ENCODE measurements at places on chromosomes 1 and 21. TPM values are rescaled to one million over a fixed set of nuclear protein-coding genes. Genes with fewer than 3 reads are reported as not detected.

GRCh38 chr1:40256401-40257084 is 1.5 kb upstream of the ZMPSTE24 start:
- DNase-seq, result no peak

Gene RXFP4
- not detected for total RNA-seq

Gene SPATA21
- total RNA-seq, result 0.07 TPM

Gene WNT3A
- total RNA-seq, result 0.16 TPM

Gene AGL
- 22.5 TPM for total RNA-seq

Gene FAM78B
- 2.7 TPM for total RNA-seq

DNA sequence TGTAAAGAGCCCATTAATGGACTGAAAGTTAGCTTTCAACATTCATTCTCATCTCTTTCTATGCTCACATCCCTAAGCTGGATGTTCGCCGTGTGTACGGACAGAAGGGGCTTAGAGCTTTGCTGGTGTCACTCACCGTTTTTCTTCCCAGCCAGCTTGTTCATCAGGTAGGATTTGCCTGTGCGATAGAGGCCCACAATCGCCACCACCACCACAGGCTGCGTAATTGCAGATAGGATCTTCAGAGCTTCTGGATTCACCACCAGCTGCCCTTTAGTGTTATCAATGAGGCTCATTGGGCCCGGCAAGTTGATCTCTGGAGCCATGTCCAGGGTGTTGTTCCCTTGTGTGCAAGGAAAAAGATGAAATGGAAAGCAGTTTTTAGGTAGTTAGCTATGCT is 4.3 kb downstream of the GBP2 start:
- DNase-seq, result no peak

- no peak for DNase-seq
These were observed 13.6 kb upstream of the RGS4 start for GRCh38 chr1:163055531-163055930.

Gene S100B
- total RNA-seq, result 0.34 TPM

DNA sequence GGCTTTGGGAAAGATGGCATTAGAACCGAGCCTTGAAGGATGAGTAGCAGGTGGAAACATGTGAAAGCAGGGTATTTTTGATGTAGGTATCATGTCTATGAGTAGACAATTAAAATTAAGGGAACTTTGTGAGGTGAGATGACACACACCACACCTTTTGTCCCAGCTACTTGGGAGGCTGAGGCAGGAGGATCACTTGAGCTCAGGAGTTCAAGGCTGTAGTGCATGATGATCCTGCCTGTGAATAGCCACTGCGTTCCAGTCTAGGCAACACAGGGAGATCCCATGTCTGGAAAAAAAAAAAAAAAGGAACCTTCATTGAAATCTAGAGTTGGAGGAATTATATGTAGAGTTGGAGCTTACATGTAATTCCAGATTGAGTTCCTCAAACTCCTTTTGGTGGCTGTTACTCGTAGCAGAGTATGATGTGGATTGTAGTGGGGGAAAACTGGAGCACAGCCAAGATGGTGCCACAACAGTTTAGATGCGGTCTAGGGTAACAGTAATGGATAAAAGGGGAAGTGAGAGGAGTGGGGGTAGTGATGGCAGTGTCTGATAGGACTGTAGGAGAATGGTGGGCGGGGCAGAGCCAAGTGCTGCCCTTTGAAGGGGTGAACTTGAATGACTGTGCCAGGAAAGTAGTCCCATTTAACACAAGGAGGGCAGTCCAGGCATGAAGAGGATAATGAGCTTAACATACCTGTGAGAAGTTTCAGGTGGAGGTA is 17.4 kb downstream of the AK4 start:
- DNase-seq, result no peak

GRCh38 chr1:169571450-169571849 is 14.8 kb downstream of the F5 start:
- DNase-seq, result no peak

Gene ATP6V1G3
- total RNA-seq, result not detected

Gene ETS2
- total RNA-seq, result 45.0 TPM

Gene CTSE
- 0.17 TPM for total RNA-seq

DNA sequence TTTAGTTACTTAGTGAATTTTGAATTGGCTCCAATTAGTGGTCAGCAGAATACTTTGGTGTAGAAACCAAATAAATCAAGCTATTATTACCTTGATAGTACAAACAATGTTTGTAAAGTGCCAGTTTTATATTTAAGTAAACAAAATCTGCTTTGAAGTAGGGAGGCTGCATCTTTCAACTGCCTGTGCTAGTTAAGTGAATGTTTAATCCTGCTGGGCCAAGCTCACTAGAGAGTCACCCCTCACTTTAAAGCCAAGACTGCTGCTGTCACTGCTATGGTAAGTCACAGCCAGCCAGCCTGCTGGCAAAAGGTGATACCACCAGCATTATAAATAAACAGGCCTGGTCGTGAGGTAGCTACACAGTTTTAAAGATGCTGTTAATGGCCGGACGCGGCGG is 10.3 kb upstream of the CFAP126 start:
- no peak for DNase-seq

Gene GBP4
- 0.09 TPM for total RNA-seq

DNA sequence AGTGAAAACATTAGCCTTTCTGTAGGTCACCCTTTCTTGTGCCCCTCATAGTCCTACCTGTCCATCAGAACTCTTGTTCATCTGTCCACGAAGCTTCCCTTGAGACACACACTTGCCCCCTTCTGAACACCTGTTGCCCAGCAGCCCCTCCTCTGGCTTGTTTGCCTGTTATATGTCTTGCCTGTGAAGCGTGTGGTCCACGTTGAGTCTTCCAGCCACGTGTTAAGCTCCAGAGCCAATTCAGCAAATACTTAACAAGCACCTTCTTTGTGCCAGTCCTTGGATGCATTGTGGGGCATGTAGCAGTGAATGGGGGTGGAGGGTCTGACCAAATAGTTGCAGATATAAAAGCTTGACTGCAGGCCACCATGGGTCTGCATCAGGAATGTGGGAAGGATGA is 66.6 kb downstream of the MAN1C1 start:
- no peak for DNase-seq

GRCh38 chr1:50978144-50978851 is 8.3 kb downstream of the CDKN2C start:
- DNase-seq, result peak; percentile 85

GRCh38 chr1:172874950-172875349 is 175.8 kb downstream of the TNFSF18 start:
- no peak for DNase-seq

DNA sequence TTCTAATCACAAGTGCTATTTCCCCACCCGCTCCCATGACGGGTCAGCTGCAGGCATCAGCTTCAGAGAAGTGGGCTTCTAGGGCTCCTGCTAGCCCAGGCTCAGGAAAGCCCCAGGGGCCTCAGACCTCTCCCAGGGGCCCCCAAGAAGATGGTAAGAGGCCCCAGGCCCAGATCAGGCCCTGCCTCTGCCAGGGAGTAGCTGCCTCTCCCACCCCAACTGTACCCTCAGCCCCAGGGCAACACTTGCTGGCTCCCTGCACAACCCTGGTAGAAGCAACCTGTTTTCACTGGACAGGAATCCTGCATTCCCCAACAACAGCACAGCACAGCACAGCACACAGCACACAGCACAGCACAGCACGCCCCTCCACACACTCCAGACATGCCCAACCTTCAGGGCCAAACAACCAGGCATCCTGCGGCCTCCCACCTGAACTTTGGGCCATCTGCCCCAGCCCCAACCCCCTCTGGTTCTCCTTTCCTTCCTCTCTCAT is 6.5 kb downstream of the BLACAT1 start:
- no peak for DNase-seq

Gene CCSAP
- 6.7 TPM for total RNA-seq

DNA sequence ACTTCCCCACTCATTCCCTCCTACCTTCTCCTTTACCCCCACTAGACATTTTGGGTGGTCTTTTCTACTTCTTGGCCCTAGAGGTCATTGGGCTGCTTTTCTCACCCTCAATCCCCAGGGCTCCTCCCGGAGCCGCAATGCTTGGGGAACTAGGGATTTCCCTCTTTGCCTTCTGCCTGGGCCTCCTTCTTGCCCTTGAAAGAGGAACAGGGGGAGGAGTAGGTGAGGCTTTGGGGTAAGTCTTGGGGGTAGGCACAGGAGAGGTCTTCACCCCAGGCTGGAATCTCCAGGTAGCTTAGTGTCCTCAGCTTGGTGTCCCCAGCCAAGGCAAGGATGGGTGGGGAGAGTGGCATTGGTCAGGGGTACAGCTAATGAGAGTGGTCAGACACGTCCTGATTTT is 56.2 kb upstream of the EPS8L3 start:
- DNase-seq, result no peak

Gene HCRTR1
- total RNA-seq, result 0.13 TPM

DNA sequence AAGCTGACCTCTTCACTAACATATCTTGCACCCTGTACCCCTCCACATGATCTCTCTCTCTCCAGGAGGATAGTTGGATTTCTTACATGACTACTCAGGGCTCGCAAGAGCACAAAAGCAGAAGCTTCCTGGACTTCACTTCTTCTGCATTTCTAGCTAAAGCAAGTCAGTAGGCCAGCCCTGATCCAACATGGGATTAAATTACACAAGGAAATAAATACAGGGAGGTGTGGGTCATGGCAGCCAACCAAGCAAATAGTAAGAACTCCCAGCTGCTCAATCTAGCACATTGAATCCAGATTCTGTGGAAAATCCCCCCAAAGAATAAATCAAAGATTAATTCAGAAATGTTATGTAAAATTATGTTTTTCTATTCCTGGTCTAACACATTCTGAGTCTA is 33.3 kb downstream of the KLHDC7A start:
- DNase-seq, result no peak

GRCh38 chr1:118918230-118918939 is 69.8 kb downstream of the TBX15 start:
- no peak for DNase-seq

Gene ENSA
- 254 TPM for total RNA-seq

Gene SETD4
- total RNA-seq, result 64.8 TPM

Gene TNFAIP8L2
- total RNA-seq, result not detected

DNA sequence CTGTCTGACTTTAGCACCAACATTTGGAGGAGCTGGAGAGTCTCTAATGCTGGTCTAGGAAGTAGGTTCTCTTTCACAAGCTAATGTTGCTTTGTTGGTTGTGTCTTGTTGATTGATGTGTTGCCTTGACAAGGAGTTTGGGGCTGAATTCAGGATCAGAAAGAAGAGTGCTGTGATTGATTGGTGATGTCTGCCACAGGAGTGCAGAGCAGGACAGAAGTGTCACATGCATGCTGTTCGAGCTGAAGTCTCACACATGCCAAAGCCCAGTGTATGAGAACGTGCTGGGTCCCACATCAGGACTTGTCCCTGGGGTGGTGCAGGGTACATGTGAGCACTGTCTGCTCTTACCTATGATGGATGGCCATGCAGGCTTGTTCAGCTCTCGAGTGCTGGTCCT is 694.4 kb downstream of the MATN1 start:
- no peak for DNase-seq

DNA sequence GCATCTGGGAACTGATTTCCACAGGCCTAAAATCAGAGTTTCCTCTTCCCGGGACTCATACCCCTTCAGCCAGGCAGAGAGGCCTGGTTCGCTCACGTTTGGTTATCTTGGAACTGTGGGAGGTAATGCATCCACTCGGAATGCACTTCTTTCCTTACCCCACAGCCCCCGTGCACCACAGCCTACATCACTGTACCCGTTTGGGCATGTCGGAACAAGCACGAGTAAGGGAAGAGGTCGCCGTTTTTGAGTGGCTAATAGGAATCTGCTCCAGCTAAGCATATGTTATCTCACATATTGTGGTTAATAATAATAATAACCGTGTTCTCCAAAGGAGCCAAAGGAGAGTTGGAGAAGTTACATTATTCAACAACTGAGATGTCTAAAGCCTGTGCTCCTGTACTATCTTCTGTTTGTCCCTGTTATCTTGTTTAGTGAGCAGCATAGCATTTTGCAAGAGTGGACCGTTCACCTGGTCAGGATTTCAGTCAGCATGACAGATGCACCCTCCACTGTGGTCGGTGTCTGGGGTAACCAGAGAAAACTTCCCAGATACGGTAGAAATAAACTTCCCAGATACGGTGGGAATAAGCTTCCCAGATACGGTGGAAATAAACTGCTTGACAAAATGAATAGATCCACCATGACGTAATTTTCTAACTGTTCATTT is 198.6 kb downstream of the SDCCAG8 start:
- no peak for DNase-seq

DNA sequence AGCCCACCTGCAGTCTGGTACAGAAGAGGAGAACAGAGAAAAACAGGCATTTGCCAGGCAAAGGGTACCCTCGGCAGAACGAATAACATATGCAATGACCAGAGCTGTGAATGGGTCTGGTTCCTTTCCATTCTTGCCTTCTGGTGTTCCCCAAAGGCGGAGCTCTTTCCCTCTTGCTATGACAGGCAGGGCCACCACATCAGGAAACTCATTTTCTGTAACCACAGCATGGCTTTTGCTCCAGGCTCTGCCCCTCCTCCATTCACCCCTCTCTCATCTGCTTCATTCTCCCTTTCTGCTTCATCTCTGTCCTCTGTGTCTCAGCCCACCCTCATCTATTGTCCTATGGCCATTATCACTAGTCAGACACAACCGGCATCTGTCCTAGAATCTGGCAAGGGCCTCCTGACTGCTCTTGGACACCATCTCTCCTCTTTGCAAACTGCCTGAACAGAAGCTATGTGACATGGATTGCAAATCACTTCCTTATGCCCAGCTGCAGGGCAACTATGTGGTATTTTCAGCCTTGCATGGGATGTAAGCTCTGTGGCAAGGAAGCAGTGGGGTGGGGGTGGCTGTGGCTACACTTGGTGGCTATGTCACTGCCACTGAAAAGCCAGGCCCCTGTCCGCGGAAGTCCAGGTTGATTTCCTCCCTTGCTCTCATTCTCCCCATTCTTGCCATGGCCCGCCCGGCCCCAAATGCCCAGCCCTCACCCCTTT is 78.8 kb upstream of the ABCD3 start:
- no peak for DNase-seq

- DNase-seq, result no peak
These were observed 106.9 kb downstream of the ASH1L start for GRCh38 chr1:155455588-155456195.

Gene ESRRG
- total RNA-seq, result 1.8 TPM

DNA sequence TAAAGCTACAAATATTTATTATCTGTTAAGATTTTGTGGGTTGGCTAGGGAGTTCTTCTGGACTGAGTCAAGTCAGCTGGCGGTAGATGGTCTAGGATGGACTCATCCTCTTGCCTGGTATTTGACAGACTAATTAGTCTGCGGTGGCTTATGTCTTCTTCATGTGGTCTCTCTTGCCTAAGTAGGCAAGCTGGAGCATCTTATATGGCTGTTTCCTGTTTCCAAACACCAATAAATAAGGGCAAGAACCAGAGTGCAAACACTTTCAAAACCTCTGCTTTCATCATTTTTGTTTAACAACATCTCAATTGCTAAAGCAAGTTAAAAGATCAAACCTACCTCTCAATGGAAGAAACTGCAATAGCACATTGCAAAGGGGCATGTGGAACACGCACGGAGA is 484.8 kb downstream of the PTPRC start:
- no peak for DNase-seq

GRCh38 chr1:5526385-5526750 is 465.9 kb downstream of the NPHP4 start:
- DNase-seq, result no peak

GRCh38 chr1:28036431-28036830 is 52.0 kb downstream of the EYA3 start:
- DNase-seq, result no peak

- DNase-seq, result no peak
These were observed 45.3 kb downstream of the PGM1 start for GRCh38 chr1:63638471-63638870.

- no peak for DNase-seq
These were observed 41.3 kb upstream of the FHAD1 start for GRCh38 chr1:15205586-15206346.

Gene HORMAD1
- total RNA-seq, result not detected
